ENCODE measurements at places on chromosomes 5 and 9.

- no peak for DNase-seq
Observed at GRCh38 chr5:138909734-138910133, 34.6 kb upstream of the LRRTM2 start.

DNA sequence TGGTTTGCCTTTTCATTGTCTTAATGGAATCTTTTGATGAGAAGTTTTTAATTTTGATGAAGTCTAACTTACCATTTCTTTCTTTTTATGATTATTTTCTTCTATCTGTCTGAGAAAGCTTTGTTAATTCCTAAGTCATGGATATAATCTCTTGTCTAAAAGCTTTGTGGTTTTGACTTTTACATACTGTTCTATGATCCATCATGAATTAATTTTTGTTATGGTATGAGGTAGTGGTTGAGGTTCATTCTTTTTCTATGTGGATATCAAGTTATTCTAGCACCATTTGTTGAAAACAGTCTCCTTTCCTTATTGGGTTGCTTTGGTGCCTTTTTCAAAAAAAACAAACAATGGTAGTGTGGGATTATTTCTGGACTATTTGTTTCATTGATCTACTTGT is 20.4 kb downstream of the FBXO10 start:
- DNase-seq, result no peak

- DNase-seq, result no peak
Observed at GRCh38 chr9:70856411-70856810, 265.0 kb downstream of the TRPM3 start.

GRCh38 chr5:100777680-100778300 is 125.3 kb downstream of the ST8SIA4 start:
- DNase-seq, result peak; percentile 28

DNA sequence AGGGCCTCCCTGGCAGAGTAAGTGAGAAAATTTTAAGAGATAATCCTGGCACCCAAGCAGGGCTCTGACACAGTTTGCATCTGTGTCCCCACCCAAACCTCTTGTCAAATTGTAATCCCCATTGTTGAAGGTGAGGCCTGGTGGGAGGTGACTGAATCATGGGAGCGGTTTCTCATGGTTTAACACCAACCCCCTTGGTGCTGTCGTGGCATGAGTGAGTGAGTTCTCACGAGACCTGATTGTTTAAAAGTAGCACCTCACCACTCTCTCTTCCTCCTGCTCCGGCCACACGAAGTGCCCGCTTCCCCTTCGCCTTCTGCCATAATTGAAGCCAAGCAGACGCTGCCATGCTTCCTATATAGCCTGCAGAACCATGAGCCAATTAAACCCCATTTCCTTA is 80.1 kb downstream of the FBXW11 start:
- no peak for DNase-seq

- no peak for DNase-seq
Observed at GRCh38 chr5:56301069-56301468, 67.9 kb upstream of the ANKRD55 start.

GRCh38 chr5:4082966-4083564 is 487.4 kb downstream of the IRX1 start:
- no peak for DNase-seq

DNA sequence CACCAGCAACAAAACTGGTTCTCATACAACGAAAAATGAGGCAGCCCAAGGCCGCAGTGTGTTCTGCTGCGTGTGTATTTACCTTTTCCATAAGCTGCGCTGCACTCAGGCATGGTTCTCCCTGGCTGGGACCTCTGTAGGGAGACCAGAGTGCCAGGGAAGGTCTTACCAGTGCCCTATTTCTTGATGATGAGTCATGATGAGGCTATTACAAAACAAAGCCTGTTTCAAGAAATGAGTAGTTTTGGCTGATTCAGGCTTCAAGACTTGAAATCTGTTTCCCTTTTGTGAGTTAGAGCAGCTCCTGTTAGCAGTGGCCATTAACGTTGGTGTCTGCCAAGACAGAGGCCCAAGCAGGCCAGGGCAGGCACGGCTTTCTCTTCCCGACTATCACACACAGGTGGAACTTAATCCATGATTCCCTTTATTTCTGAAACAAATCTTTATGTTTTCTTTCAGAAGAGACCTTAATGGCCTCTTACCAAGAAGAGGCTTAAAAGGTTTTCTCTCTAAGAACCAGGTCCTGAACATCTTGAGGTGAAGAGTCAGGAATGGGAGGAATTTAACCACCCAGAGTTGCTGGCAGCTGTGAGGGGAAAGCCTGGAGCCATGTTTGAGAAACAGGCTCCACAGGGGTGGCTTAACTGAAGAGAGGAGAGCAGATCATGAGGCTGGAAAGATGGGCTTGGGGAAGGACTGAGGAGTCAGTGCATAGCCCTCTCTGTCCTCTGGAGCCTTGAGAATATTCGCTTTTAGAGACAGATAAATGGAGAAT is 41.4 kb upstream of the TIFAB start:
- no peak for DNase-seq

GRCh38 chr9:91428436-91428835 is 4.8 kb upstream of the NFIL3 start:
- DNase-seq, result no peak

- DNase-seq, result no peak
Observed at GRCh38 chr5:75681125-75681830, 36.0 kb downstream of the POC5 start.

DNA sequence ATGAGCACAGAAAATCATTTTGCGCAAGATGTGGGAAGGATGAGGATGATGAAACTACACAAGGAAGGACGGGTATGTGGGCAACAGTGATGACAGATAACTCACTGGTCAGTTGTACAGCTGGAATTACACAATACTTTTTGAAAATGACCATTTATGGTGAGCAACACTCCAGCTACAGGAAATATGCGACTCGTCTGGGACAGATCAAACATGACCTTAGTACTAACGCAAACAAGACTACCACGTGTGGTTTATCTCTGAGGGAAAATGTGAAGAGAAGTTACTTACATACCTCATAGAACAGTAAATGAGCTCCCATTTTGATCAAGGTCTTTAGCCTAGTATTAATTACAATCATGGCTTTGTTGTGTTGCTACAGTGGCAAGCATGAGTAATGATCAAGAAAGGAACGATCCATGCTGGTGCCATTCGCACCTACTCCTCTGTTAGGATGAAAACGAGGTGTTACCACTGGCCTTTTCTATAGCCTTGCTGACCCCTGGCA is 456.9 kb downstream of the BNC2 start:
- DNase-seq, result no peak
